ENCODE measurements at places on chromosomes 3 and 15.

DNA sequence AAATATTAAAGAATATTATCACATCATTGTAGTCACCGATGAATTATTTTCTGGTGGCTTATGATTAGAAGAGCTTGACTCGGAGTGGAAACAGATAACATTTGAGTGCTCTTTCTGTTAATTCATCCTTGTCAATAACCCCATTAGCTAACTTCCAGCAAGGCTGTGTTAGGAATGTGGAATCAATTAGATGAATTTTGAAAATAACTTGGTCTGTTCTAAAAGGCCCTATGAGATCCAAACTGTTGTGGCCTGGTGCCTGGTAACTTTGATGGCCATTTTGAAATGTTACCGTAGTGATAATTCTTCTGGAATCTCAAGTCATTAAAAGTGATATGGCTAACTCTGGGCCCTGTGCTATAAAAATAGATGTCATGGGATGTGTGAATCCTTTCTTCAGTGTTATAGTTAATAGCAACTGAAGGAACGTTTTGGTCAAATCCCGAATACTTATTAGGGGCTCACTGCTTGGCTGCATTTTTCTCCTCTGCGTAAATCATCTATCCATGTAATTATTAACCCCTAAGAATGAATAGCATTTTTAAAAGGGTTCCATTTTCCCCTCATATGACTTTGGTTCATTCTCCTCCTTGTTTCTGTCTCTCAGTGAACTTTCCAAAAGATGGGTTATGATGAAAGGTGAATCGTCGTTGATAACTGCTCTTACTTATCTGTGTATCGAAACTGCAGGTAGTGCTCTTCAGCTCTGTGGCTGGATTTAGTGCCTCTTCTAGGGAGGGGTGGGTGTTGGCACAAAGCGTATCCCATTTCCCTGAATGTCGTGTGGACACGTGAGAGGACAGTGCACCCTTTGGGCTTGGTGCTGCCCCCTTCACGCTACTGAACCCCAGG lies 82.7 kb downstream of the IGF1R start:
- DNase-seq, result no peak

DNA sequence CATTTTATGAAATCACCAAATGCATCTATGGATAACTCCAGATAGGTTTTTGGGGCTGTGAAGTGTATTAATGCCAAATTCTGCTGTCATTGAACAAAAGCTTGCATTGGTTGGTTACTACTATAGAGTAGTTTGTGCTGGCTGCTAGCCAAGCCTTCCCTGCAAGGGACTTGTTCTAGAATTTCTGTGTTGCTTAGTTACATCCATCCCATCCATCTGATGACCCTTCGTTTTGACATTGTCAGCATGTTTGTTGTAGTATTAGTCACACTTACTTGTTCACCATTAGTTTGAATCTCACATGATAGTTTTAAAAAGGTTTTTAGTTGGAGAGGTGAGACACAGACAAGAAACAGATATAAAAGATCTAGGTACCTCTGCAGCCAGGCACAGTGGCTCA lies 7.0 kb upstream of the NIPA2 start:
- DNase-seq, result no peak

DNA sequence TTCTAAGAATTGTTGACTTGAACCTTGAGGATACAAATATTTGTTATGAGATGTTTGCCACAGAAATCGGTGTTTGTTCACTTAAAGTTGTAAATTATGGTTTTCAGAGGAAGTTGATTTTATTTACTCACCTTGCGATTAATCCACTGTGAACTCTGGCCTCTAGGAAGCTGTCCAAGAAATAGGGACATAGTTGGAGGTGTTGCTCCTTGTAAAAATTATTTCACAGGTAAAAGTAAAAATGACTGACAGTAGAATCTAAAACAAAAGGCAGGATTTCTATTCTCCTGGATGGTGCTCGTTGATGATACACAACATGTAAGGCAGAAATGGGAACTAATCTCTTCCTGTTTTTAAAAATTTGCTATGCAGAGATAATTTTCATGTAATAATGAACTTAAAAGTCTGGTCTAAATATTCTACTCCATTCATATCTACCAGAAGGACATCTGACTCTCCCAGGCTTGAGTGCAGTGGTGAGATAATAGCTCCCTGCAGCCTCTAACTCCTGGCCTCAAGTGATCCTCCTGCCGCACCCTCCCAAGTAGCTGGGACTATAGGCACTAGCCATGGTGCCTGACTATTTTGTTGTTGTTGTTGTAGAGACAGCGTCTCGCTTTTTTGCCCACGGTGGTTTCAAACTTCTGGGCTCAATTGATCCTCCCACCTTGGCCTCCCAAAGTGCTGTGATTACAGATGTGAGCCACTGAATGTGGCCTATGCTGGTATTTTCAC lies 17.1 kb upstream of the LZTFL1 start:
- DNase-seq, result no peak

DNA sequence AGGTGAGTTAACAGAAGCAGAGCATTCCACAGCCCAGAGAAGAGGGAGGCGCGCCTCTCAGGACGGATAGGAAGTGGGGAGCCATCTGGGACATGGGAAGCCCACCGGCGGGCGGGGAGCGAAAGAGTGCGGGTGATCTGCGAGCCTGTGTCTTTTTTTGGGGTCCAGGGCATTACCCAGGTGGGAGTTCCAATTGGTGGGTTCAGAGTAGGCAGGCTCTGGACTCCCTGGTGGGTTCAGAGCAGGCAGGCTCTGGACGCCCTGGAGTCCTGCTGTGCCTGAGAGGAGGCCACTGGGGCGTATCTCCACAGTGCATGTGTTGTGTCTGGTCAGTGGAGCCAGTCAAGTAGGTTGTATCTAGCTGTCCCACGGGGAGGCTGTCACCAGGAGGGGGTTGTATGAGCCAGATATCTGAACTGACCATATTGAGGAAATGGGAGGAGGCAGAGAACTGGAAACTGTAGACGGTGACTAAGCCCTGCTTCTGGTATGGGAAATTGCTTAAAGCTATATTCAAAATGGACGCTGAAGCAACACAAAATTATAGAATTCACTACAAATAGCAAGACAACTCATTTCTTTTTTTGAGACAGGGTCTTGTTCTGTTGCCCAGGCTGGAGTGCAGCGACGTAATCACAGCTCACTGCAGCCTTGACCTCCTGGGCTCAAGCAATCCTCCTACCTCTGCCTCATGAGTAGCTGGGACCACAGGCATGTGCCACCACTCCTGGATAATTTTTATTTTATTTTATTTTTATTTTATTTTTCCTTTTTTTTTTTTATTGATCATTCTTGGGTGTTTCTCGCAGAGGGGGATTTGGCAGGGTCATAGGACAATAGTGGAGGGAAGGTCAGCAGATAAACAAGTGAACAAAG lies 34.5 kb upstream of the CHST2 start:
- no peak for DNase-seq

DNA sequence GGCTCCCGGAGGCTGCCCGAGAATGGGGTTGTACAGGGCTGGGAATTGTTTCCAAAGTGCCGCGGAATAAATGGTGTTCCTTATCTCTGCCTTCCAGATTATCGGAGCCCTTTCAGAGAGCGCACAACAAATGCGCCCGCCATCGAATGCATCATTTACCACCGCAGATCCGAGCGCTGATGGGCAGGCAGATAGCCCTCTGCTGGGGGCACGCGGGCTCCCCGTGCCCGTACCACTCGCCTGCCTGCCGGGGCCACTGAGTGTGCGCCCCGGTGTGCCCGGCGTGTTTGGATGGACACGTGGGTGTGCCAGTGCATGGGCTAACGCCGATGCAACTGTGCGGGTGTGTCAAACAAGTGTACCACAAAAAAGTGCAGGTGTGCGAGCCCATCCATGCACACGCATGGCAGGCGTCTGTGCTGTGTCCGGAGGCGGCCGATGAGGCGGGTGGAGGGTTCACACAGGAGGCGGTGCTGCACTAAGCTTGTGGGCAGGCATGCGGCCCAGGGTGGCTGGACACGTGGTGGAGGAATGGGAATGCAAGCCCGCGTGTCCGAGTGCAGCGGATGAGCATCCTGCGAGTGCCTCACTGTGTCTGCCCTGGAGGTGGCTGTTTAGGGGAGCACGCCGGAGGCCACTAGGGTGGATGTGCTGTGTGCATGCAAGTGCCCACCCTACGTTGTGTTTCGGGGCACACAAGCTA lies 3.8 kb upstream of the GATA2 start:
- DNase-seq, result no peak
